ENCODE measurements at places on chromosomes 4 and X. TPM values are rescaled to one million over a fixed set of nuclear protein-coding genes. Genes with fewer than 3 reads are reported as not detected.

DNA sequence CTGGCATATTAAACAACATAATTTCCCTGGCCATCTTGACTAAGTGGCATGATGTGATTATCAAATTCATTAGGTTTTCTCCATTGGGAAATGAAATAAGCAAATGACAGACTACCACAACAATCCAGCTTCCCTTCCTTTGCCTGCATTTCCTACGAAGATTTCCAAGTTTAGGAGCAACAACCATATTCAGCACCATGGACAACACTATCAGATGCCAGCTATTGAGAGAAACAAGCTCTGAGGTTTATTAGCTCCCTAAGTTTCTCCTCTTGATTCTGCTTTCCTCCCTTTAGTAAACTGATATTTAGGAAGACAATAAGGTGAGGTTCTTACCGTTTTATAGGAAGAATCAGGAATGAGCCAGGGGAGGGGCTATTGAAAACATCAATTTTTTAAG, 36.2 kb downstream of the DCX start:
- DNase-seq = no peak

TBX22 gene
- not detected for polyA plus RNA-seq

SHOX gene
- 0.59 TPM for polyA plus RNA-seq

NXF3 gene
- not detected for polyA plus RNA-seq
